ENCODE measurements at places on chromosomes 16 and 17. TPM values are rescaled to one million over a fixed set of nuclear protein-coding genes. Genes with fewer than 3 reads are reported as not detected.

TANC2 gene
- 114 TPM for total RNA-seq

HP gene
- 94.2 TPM for total RNA-seq

SMTNL2 gene
- 2.7 TPM for total RNA-seq

- DNase-seq = no peak
Observed at GRCh38 chr17:70636517-70637133, 467.3 kb downstream of the KCNJ2 start.

SP6 gene
- total RNA-seq = 8.5 TPM

- DNase-seq = no peak
Observed at GRCh38 chr16:8588682-8589056, 1.6 kb downstream of the TMEM114 start.

GRCh38 chr17:60941028-60941427 is 263.4 kb downstream of the BCAS3 start:
- DNase-seq = no peak

CD68 gene
- total RNA-seq = 398 TPM

DNA sequence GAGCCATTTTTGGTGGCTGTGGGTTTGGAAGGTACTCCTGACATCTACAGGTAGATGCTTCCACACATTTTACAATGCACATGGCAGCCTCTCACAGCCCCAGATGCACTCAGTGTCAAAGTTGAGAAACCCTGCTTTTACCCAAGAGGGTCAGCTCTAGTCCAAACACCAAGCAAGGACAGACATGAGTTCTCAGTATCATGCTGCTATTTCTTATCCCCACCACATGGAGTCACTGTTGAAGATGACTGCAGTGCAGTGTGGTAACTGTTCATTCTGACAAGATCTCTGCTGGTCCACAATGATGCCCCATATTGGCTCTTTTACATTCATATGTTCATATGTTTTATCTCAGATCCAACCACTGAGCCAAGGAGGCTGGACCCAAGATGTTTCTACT is 50.5 kb upstream of the SALL1 start:
- DNase-seq = no peak

DNA sequence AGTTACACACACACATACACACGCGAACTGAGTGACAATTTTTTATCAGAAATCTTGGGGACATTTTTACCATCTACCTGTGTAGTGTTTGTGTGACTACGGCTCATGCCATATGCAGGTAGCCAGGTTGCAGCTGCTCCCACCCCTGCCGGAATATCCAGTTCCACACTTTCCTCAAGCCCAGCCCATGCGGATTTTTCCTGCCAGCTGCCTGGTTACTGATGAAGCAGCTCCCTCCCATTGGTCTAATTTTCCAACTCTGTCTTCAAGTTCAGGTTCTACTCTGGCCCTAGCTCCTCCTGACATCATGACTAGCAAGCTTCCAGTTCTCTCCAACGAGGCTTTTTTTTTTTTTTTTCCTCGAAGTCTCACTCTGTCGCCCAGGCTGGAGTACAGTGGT is 4.8 kb downstream of the GSG1L2 start:
- no peak for DNase-seq
